Renal pelvis (tissue), 12 donors: ENCODE measurements at places on chromosomes 2 and 18.
A peak's percentile ranks its signal among the peaks of the same experiment; 100 is the strongest.

DNA sequence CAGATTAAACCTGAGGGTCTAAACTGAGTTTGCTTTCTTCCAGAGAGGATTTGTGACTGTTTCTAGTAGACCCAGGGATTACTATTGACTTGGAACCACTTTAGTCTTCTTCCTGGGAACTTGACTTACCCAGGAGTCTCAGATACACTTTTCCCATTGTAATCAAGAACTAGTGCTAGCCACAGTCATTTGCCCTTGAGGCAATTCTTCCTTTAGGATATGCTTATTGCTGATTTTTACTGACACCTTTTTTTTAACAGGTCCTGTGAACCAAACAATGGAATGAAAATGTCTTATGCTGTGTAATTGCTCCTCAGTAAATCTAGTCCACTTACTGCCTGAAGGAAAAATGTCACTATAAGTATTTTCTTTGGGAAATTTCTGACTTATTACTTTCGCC is 78.3 kb downstream of the TAF4B start:
- no peak for DNase-seq

GRCh38 chr2:241509155-241509784 is 886 bp upstream of the STK25 start:
- no peak for DNase-seq

GRCh38 chr2:1496359-1496821 is 83.1 kb downstream of the TPO start:
- no peak for DNase-seq

DNA sequence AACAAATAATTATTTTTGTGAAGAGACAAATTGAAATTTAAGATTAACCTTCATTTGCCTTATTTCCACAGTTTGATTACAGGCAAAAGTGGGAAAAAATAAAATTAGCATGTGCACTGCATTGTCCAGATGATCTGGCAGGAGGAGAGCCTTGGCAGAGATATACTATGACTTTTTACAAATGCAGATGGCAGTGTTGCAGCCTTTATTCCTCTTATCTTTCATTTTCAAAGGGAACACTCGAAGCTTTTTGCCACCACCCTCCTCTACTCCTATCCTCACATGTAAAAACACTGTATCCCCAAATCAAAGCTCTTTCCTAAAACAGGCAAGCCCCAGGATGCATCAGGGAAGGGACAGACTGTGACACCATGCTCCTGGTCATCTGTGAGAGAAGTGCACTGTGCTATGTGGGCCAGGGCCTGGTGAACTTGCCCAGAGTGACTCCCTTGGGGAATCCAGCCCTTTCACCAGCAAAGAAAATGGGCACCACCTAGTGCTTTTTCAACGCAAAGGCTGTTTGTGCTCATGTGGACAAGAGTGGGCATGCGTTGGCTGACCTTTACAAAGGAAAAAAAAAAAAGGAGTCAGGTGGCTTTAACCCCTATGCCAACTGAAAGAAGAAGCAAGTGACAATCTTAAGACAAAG is 74.7 kb upstream of the ETAA1 start:
- DNase-seq, result peak; percentile 62

DNA sequence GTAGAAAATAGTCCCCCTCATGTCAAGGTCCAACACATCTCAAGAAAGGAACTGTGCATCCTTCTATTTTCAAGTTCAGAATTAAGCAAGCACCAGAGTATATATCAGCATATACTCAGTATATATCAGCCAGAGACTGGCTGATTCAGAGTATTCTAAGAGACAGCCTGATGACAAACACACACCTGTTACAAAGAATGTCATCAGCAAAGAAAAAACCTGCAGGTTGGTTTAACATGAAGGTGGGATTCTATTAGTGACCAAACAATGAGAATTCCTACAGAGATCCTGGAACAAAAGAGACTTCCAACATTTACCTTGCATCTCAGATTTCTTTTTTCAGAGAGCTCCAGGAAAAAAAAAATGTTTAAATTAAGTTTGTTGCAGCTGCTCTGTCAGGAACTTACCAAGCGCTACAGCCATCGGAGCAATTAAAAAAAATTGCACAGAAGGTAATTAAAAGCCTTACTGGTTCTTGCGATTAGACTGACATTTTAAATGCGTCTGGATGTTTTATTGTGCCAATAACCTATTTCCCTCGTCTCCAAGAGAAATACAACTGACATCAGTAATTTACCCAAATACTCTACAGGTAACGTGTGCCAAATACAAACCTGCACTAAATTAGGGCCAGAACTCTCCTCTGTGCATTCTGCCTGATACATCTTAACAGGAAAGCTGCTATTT is 218.1 kb downstream of the HNMT start:
- peak; percentile 22 for DNase-seq

- DNase-seq, result peak; percentile 82
Measured at GRCh38 chr18:49359732-49360444, 100.6 kb downstream of the DYM start.

GRCh38 chr2:26172189-26172870 is 558 bp upstream of the GAREM2 start:
- DNase-seq, result no peak

- no peak for DNase-seq
Measured at GRCh38 chr2:170297496-170297895, 119.5 kb downstream of the MYO3B start.

DNA sequence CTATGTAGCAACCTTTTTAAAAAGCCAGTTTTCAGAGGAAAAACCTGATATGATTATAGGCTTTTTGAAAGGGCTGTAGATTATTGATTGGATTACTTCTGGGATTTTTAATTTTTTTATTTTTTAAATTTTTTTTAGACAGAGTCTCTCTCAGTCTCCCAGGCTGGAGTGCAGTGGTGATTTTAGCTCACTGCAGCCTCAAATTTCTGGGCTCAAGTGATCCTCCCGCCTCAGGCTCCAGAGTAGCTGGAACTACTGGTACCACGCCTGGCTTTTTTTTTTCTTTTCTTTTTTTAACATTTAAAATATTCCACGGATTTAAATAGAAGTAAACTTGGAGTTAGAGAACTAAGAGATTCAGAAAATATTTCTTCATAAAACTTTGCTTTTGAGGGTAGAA is 1.2 kb downstream of the MRPL19 start:
- no peak for DNase-seq

GRCh38 chr2:46041434-46041833 is 255.8 kb upstream of the EPAS1 start:
- no peak for DNase-seq

- no peak for DNase-seq
Measured at GRCh38 chr2:240605867-240606743, 19.2 kb upstream of the GPR35 start.

DNA sequence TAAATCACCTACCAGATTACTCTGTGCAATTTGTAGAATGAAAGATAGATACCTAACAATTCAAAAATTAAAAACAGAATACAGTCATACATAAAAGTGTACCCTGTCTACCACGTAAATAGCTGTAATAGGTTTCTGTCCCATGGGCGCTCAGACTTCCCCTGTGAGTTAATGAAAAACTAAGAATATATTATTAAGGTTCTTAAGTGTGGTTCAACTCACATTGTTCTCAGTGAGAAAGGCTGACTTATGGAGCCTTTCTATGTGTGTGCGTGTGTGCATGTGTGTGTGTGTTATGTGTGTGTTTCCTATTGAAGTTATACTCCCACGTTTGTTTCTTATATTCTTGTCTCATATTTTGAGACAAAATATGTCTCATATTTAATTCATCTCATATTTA is 114.6 kb upstream of the CD302 start:
- DNase-seq, result no peak

- no peak for DNase-seq
Measured at GRCh38 chr2:61557381-61557780, 19.2 kb upstream of the XPO1 start.

DNA sequence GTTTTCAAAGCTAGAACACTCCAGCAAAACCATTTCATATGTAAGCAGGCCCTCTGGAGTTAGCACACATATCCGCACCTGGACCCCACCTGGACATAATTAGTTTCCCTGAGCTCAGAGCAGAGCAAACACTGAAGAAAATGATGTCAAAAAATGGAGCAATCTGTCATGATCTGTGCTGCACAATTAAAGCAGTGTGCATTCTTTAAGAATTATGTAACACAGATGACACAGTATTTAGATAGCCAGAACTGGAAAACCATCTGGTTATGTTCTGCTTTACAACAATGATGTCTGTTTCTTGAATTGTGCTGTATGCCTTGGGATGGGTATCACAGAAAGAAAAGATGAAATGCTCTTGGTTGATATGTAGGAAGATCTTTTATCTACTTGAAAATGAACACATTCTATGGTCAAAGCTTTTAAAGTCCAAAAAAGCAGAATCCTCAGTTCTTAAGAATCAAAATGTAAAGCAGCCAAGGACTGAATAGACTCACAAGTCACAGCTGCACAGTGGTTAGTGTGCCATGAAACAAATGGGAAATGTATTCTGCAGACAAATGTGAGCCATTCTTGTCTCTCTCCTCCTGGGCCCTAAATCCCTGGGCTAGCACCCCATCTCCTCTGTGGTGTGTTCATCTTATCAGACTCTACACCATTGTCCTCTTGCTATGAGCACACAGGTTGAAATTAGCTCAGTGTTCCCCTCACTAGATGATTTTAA is 36.8 kb downstream of the HRH4 start:
- DNase-seq, result no peak

- DNase-seq, result no peak
Measured at GRCh38 chr2:46967990-46968647, 52.5 kb upstream of the MCFD2 start.

- no peak for DNase-seq
Measured at GRCh38 chr2:142603759-142604158, 273.7 kb upstream of the KYNU start.

- no peak for DNase-seq
Measured at GRCh38 chr18:2338601-2339000, 232.7 kb downstream of the METTL4 start.

GRCh38 chr2:98815795-98816194 is 84.9 kb upstream of the MGAT4A start:
- no peak for DNase-seq

GRCh38 chr2:84965192-84965516 is 5.8 kb upstream of the KCMF1 start:
- DNase-seq, result no peak

- peak; percentile 48 for DNase-seq
Measured at GRCh38 chr18:22711192-22711685, 221.9 kb upstream of the RBBP8 start.

DNA sequence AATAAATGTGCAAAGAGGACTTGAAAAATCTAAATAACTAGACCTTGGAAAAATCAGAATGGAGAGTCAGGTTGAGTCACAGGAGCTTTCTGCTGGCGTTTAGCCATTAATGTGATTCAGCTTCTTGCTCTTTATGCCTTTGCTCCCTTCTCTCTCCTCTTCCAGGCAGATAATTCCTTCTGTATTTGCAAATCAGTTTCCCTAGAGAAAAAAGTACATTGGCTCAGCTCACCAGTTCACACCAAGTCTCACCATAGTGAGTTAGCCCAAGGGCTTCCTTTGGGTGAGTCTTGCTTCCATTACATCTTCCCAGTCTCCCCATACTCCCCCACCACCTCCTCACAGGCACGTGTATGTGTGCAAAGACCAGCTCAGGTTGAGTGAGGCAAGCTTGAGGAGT is 73.6 kb downstream of the CYBRD1 start:
- DNase-seq, result no peak

GRCh38 chr2:201467666-201468065 is 16.1 kb downstream of the STRADB start:
- no peak for DNase-seq

- no peak for DNase-seq
Measured at GRCh38 chr2:217741381-217741955, 261.3 kb downstream of the TNS1 start.

GRCh38 chr2:108367561-108368175 is 10.1 kb upstream of the SULT1C4 start:
- no peak for DNase-seq

DNA sequence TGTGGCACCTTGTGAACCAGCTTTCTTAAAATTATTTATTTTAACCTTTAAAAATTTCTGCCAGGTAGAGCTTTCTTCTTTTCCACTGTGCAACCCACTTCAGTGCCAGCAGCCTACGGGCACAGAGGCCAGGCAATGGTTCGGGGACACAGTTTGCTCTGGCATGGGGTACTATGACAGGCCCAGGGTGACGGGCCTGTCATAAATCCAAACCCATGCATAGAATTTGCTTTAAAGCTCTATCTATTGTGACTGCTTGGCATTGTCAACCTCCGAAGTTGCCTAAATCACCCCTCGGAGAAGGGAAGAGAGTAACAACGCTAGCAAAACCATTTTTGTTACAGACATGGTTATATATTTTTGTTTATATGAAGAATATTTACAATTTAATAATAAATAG is 1.5 kb downstream of the ODC1 start:
- no peak for DNase-seq

GRCh38 chr18:10012526-10012925 is 98.7 kb downstream of the VAPA start:
- no peak for DNase-seq

- no peak for DNase-seq
Measured at GRCh38 chr2:188096910-188097309, 194.8 kb upstream of the GULP1 start.

DNA sequence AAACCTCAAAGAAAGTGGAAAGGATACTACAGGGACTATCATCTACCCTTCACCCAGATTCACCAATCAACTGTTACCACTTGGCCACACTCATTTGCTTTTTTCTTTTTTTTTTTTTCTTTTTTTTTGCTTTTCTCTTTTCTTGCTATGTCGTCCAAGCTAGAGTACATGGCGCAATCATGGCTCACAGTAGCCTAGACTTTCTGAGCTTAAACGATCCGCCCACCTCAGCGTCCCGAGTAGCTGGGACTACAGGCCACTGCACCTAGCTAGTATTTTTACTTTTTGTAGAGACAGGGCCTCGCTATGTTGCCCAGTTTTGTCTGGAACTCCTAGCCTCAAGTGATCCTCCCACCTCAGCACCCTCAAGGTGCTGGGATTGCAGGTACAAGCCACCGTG is 24.0 kb downstream of the BIN1 start:
- DNase-seq, result no peak

DNA sequence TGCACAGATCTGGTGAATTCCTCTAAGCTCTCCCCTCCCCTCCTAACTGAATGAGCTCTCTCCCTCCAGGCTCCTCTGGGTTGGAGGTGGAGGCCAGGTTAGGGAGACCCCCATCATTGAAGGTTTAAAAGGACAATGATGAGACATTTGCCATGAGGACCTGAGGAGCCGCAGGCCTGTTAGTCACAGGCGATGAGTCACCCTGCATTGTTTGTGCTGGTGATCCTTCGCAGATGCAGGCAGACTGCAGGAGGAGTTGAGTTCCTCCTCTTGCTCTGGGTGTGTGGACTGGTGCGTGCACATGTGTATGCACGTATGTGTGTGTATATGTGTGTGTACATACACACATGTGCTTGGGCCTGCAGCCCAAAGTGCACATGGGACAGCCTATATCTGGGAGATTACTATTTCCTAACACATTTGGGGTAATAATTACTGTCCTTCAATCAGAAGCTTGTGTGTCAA is 42.0 kb downstream of the MCFD2 start:
- no peak for DNase-seq
